ENCODE measurements at places on chromosomes 7 and 10. TPM values are rescaled to one million over a fixed set of nuclear protein-coding genes. Genes with fewer than 3 reads are reported as not detected.

SPDYE1 gene
- polyA plus RNA-seq: 1.6 TPM

GHRHR gene
- polyA plus RNA-seq: 2.2 TPM

SLC29A3 gene
- polyA plus RNA-seq: 11.3 TPM

NPFFR1 gene
- 0.05 TPM for polyA plus RNA-seq

HPSE2 gene
- 0.24 TPM for polyA plus RNA-seq
